ENCODE measurements at places on chromosomes 5 and 9. TPM values are rescaled to one million over a fixed set of nuclear protein-coding genes. Genes with fewer than 3 reads are reported as not detected.
A peak's percentile ranks its signal among the peaks of the same experiment; 100 is the strongest.

Gene NR2F1
- total RNA-seq: 0.55 TPM

Gene TAF1L
- not detected for total RNA-seq

- no peak overlapping the region for H3K27ac ChIP-seq
- no peaks in the 10 kb centered on the region for H3K4me1 ChIP-seq
- peaks cover 6% of the 10 kb centered on the region for H3K27me3 ChIP-seq
- H3K4me3 ChIP-seq: no peak overlapping the region
- DNase-seq: peak; percentile 27
- H3K36me3 ChIP-seq: no peaks in the 10 kb centered on the region
These were observed 398.1 kb downstream of the MAN2A1 start for GRCh38 chr5:110087829-110088228.

GRCh38 chr9:93617273-93617672 is 40.9 kb downstream of the PHF2 start:
- H3K4me1 ChIP-seq: peaks cover 66% of the 10 kb centered on the region
- H3K4me3 ChIP-seq: no peak overlapping the region
- H3K27ac ChIP-seq: no peak overlapping the region
- no peaks in the 10 kb centered on the region for H3K27me3 ChIP-seq
- no peaks in the 10 kb centered on the region for H3K36me3 ChIP-seq

- DNase-seq: no peak
- H3K36me3 ChIP-seq: no peaks in the 10 kb centered on the region
- H3K4me1 ChIP-seq: no peaks in the 10 kb centered on the region
These were observed 178.0 kb downstream of the GAPVD1 start for GRCh38 chr9:125439434-125440272.

DNA sequence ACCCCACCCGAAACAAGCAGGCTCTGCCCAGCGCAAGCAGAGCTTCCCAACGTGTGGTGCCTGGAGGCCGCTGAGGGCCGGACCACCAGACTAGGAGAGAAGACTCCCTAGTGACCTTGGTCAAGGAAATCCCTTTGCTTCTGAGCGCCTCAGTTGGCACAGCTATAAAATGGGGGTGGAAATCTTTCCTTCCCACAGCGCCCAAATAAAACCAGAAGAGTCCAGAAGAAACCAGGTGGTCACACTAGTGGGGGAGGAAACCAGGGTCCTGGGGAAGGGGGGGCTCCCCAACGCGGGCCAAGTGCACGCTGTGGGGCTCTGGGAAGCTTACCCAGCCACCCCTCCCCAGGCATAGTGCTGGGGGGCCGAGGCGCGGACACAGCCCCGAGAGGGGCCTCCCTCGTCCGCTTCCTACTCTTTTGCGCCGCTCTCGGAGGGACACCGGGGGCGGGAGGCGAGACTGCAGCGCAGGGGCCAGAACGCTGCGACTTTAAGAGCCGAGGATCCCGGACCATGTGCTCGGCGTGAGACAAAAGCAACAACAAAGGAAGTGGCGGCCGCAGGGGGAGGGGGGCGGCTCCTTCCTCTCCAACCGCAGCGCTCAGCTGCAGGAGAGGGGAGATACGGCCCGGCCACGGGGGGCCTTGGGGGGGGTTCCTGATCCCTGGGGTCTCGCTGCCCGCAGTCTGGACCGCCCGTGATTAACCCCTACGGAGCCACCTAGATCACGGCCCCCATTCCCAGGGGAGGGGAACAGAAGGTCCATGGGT is 885 bp downstream of the RNF44 start:
- peak overlapping the region; percentile 86 for H3K4me3 ChIP-seq
- peaks cover 48% of the 10 kb centered on the region for H3K4me1 ChIP-seq
- H3K27me3 ChIP-seq: no peaks in the 10 kb centered on the region
- H3K27ac ChIP-seq: peak overlapping the region; percentile 100

DNA sequence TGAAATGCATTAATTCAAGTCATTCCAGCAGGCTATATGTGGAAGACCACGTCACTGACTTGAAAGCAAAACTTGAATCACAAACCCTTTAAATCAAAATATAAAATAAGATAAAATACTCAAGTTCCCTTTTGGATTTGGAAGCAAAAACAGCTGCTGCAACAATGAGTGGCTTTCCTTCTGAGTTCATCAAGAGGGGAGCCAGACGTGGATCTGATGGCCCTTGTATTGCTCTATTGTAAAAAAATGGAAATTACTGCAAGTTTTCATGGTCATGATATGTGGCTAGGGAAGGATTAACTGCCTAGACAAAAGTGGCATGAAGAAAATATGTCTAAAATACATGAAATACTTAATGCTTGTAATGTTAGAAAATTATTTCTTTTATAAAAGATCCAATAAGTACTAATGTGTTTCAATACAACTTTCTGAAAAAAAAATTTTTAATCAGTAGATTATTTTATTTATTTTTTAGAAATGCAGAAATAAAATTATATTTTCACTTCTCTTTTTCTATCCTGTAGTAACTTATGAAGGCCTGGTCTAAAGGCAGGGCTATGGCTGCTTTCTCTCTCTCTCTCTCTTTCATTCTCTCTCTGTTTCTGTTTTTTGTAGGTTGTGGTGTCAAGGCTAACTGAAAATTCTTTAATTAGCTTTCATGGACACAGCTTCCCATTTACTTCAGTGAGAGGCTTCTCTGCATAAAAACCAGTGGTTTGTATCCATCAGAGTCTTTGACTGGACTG is 24.0 kb downstream of the LIX1 start:
- DNase-seq: no peak
- H3K27me3 ChIP-seq: no peaks in the 10 kb centered on the region
- no peaks in the 10 kb centered on the region for H3K4me1 ChIP-seq
- no peak overlapping the region for H3K27ac ChIP-seq
